ENCODE measurements at places on chromosomes 3 and 15.

- DNase-seq: no peak
Measured at GRCh38 chr3:94036909-94037507, 8.6 kb upstream of the STX19 start.

- DNase-seq: no peak
Measured at GRCh38 chr3:120102232-120102631, 8.0 kb upstream of the GSK3B start.

- DNase-seq: no peak
Measured at GRCh38 chr3:69842789-69843188, 103.5 kb downstream of the MITF start.

- DNase-seq: no peak
Measured at GRCh38 chr3:41448396-41448795, 249.1 kb downstream of the CTNNB1 start.

- DNase-seq: peak; percentile 38
Measured at GRCh38 chr3:71185733-71186455, 397.6 kb downstream of the FOXP1 start.

- no peak for DNase-seq
Measured at GRCh38 chr3:182259579-182259978, 533.7 kb upstream of the ATP11B start.

DNA sequence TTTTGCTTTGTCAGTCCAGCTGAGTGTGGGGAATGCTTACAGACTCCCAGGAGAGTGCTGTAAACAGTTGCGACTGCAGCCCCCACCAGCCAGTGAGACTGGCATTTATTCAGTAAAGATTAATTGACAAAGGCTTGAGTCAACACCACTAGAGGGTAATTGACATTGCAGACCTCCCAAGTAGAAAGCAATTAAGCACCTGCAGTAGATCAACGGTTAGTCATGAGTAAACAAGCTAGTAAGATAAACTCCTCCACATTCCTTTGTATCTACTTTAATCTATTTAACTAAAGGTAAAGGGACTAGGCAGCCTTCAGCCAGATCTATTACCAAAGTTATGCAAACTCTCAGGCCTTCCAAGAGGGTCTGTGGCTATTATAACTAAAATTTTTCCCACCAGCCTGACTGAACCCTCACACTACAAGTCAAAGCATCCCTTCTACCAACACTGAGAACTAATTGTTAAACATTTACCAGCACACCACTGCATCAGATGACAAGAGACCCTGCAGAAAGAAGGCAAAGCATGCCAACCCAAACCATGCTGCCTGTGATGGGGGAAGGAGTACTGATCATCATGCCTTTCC lies 30.5 kb upstream of the GALNT15 start:
- DNase-seq: no peak

Data from stimulated activated CD4-positive, alpha-beta T cell treated with anti-CD3 and anti-CD28 coated beads, Interleukin-15, amount 100 ng/mL, for 24 hours (primary cell).